GM03348 (cell line): ENCODE measurements at places on chromosomes 2 and 18.

DNA sequence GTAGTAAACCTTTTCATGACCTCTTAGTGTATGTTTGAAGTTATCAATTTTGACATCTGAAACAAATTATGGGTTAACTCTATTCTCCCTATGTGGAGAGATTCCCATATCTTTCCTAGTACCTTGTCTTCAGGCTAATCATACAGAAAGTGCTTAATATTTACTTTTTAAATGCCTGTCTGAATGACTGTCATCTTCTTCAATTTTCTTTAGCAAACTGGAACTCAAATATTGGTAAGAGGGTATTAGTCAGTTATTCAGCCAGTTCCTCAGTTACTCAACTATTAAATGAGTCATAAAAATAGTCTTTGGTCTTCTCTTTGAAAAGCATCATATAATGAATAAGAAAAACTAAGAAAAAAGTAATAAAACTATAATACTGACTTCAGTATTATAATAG is 1038.0 kb upstream of the PIK3C3 start:
- DNase-seq = no peak

DNA sequence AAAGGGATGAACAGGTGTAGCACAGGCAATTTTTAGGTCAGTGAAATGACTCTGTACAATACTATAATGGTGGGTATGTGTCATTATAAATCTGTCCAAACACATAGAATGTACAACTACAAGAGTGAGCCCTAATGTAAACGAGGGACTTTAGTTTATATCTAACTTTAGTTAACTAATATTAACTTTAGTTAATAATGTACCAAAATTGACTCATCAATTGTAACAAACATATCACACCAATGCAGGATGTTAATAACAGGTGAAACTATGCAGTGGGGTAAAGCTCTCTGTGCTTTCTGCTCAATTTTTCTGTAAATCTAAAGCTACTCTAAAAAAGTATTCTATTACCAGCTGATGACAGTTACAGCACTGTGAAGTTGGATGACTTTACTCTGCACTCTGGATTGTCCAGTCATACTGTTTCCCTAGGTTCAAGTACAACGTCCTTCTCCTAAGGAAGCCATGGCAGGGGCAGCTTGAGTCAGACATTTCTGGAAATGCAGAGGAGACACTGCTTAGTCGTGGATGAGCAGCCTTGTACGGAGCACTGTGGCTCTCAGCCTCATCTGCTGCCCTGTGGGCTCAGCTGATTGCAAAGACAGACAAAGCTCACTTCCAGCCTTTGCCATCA is 26.1 kb downstream of the TGFA start:
- DNase-seq = no peak

GRCh38 chr2:221779614-221780067 is 207.5 kb upstream of the EPHA4 start:
- peak; percentile 44 for DNase-seq

DNA sequence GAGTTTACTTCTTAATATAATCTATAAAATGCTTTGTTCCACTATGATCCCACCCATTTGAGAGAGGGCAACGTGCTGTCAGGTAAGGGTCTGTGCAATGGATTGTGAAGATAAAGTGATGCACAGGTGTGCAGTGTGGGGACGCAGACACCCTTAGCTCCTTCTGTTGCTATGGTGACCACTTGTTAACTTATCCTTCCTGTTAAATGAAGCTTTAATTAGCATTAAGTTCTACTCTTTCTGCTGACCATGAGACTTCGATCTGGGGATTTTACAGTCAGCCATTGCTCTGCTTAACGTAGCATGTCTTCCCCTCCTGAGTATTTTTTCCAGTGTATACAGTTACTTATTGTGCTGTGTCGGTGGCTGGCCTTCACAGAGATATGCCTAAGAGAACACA is 23.1 kb upstream of the ALKAL2 start:
- no peak for DNase-seq

DNA sequence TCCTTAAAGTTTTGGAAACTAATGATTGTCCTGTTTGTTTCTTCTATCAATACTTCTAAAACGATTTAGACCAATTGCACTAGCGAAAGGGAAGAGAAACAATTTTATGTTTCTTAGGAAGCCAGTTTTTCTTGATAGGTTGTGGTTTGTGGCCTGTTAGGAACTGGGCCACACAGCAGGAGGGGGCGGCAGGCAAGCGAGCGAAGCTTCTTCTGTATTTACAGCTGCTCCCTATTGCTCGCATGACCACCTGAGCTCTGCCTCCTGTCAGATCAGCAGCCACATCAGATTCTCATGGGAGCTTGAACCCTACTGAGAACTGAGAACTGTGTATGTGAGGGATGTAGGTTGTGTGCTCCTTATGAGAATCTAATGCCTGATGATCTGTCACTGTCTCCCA is 201.5 kb upstream of the PXDN start:
- DNase-seq = no peak

GRCh38 chr2:237218756-237219155 is 133.1 kb downstream of the COPS8 start:
- DNase-seq = no peak

DNA sequence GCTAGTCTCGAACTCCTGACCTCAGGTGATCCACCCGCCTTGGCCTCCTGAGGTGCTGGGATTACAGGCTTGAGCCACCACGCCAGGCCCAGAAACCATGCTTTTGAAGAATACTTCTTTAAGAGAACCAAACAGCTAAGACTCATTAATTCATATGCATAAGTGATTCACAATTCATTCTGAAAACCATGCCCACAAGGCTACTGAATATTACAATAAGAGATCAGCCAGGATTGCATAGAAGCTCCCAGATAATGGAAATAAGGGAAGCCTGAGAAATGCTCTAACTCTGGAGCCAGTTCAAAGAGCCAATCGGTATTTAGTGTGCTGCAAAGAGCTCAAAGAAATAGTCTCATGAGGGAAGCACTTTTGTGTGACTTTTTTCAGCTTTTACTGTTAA is 2.4 kb downstream of the ZNF396 start:
- no peak for DNase-seq

DNA sequence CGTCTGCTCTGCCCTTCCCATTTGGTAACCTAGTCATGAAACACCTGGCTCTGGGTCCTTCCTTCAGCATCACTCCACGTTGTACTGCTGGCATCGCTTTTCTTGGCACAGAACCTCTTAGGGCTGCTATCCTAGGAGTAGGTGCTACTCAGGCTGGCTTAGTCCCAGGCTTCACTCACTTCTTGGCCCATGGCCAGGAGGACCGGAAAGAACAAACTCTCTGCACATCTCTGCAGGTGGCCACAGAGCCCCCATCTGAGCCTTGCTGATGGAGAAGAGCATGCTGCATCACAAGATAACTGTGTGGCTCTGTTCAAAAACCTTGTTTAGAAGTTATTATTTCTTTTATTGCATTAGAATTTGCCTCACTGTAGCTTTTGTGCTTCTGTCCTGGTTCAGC is 447.2 kb upstream of the TNP1 start:
- no peak for DNase-seq

- DNase-seq = no peak
These were observed 257.5 kb upstream of the REG3G start for GRCh38 chr2:78768016-78768415.

- no peak for DNase-seq
These were observed 41.2 kb downstream of the CHRNA1 start for GRCh38 chr2:174722942-174723592.

DNA sequence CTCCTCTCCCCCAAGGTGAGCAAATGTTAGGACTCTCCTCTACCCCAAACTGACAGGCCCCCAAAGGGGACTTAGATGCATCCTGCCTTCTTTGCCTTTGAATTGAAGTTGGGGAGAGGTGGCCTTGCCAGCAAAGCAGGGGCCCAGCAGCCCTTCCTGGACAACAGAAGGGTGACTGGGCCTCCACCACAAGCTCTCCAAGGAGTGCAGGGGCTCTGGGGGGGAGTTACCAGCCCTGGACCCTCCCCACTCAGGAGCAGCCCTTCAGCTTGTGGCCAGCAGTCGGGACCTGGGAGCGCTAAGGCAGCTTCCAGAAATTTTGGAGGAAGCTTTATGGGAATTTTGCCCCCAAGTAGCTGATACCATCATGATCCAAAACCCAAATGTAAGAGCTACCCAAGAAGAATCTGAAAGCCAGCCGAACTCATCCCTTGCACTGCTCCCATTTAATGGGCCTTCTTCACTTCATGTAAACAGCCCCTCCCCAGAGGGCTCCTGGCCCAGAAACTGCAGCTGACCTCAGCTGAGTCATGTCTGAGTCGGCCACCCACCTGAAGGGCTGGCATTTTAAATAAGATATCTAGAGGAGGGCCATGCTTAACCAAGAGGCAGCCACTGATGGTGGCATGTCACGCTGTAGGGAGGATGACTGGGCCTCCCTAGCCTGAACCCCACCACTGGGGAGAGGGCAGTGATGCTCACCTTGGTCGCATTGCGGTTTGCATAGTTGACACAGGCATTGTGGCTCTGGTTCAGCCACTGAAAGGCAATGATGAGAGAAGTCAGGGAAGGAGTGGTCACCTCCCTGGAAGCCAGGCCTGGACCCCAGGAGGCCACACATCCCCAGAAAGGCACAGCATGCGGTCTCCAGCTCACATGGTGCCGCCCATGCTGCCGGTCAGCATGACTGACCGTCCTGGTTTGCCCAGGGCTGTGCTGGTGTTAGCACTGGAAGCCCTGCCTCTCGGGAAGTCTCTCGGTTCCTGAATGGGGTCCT is 71.5 kb downstream of the SFXN5 start:
- no peak for DNase-seq

GRCh38 chr2:119175517-119175916 is 17.0 kb upstream of the C1QL2 start:
- DNase-seq = no peak

- DNase-seq = no peak
These were observed 138.7 kb downstream of the ALPK2 start for GRCh38 chr18:58490238-58490637.

GRCh38 chr2:147927053-147927588 is 82.3 kb downstream of the ACVR2A start:
- DNase-seq = no peak

- no peak for DNase-seq
These were observed 538.0 kb downstream of the TMX3 start for GRCh38 chr18:68176901-68177300.

DNA sequence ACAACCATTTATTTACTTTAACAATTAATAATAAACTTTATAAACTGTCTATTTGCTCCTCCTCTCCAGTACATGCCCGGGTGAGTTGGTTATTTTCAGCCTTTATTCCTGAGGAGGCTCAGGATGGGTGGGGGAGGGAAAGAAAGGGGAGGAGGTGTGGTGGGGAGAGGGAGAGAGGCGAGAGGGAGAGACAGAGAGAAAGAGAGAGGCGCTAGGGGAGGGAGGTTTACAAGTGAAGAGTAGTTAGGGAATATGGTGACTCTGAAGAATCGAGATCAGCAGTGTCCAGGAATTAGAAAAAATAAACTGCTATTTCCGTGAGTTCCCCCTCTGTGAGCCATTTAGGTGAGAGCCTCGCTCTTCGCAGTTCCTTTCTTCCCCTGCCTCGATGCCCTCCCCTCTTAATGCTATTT is 138.9 kb downstream of the MEIS1 start:
- no peak for DNase-seq

DNA sequence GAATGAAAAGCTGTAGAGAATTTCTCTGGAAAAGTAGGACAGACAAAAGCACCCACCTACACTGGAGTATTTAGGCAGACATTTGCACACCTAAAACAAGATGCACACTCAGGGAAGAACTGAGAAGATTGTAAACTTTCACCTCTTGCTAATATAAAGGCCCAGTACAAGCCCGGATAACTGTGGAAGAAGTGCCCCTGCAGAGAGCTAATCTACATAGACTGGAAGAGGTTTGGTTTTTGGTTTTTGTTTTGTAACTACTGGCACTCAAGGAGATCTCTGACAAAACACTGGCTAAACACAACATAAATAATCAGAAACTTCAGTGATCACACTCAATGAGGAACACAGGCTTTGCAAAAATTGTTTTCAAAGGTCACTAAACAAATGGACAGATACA is 782.2 kb upstream of the SLC8A1 start:
- DNase-seq = no peak

DNA sequence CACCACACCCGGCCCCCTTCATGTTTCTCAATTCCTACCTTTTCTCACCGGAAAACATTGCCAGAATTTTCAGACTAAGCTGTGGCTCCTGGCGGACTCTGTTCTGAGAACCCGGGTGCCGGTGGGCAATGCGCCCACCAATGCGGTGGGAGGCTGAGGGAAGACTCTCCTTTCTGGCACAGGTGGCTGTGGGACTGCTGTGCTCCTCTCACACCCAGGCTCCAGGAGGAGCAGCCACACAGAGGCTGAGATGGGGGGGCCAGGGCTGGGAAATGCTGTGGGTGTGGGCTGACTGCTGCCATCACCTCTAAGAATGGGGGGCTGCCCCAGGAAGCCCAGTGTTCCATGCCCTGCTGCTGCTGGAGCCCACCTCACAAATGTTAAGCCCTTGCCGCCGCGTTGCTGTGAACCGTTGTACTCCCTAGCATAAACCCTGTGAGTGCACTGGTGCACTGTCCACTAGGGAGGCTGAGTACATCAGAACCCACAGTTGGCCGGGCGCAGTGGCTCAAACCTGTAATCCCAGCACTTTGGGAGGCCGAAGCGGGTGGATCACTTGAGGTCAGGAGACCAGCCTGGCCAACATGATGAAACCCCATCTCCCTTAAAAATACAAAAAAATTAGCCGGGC is 152.6 kb downstream of the LDLRAD4 start:
- DNase-seq = no peak

DNA sequence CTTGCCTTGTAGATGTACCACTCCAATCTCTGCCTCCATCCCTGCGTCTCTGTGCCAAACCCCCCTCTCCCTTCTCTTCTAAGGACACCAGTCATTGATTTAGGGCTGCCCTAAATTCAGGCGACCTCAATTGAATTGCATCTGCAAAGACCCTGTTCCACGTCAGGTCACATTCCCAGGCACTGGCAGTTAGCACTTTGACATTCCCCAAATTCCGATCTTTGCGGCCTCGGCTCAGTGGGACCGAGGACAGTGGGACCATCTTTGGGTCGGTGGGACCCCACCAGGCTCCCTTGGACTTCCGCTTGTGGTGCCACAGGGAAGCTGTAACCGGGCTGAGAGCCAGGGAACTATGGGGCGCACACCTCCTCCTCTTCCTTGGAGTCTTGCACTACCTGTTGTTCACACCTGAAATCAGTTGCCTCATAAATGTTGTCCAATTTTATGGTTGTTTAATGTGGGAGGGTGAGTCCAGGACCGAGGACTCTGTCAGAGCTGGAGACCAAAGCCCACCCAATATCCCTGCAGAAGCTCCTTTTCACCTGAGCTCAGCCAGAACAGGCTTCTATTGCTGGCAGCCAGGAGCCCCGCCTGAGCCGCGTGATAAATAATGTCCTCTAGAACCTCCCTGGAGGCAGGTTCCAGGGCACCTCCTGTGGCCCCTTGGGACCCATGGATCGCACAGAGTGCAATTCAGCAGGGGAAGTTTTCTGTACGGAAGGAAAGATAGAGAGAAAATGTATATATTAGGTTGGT is 271.6 kb downstream of the EIPR1 start:
- DNase-seq = peak; percentile 2

DNA sequence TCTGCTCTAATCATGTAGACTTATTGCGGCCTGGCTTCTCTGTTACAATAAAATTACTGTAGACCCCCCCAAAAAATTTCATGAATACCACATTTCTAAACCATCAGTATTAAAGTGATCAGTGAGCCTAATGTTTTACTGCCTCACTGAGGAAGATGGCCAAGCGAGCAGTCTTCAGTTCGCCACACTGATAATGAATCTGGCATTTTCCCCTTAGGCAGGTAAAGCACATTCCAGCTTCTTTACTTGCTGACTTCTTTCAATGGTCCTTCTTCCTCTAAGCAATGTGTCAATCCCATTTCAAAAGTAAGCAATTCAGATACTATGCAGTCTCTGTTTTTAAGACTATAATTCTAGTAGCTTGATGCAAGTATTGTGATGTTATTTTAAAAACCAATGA is 137.6 kb downstream of the LAMA1 start:
- no peak for DNase-seq
